ENCODE measurements at places on chromosomes 7 and 10.

DNA sequence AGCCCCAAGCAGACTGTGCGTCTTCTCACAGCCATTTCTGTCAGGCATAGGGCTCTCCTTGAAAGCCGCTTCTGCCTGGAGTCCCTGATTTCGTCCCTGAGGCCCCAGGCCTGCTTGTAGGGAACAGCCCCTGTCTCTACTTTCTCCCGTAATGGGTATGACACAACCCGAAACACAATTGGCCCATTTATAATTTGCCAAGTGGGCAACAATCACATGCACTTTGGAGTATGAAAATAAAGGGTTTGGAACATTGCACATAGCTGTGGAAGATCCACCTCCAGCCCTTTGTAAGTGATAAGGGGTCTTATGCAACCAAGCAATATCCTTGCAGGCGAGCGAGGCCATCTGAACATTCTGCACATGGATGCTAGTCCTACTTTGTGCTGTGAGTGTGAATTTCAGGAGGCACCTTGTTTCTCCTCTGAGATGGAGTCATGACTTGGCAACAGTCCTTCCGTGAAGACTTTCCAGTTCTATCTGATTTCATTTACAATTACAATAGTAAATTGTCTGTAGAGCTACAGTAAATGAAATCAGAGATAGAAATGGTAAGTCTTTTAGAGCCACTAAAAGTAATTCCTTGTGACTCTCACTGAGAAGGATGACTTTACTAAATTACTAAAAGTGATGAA, 141.5 kb downstream of the CUBN start:
- no peak for DNase-seq

DNA sequence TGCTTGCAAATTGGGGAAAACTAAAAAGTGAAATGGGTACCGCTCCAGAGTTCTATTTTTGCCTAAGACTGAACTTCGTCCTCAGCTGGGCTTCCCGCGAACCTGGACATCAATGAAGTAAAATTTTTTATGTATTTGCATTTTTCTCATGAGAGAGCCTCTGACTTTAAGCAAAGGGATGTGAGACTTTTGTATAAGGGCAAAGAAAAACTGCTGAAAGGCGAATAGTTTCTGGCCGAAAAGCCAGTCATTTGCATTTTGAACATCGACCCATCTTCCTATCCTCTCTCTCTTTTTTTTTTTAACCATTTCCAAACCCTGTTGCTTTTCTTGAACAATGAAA, 573 bp downstream of the PMPCB start:
- no peak for DNase-seq

DNA sequence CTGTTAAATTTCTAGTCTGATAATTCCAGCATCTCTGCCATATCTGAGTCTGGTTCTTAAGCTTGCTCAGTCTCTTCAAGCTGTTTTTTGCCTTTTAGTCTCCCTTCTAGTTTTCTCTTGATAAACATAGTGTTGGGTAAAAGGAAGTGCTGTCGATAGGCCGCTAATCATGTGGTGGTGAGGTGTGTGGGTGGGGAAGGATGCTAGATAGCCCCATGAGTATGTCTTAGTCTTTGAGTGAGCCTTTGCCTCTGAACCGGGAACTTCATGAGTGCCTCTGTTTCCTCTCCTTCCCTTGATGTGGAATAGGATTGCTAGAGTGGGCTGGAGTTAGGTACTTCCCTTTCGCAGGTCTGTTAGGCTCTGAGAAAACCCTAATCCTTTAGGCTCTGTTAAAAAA, 441.8 kb downstream of the INHBA start:
- no peak for DNase-seq

GRCh38 chr7:120949998-120950538, 509 bp upstream of the ING3 start:
- no peak for DNase-seq

DNA sequence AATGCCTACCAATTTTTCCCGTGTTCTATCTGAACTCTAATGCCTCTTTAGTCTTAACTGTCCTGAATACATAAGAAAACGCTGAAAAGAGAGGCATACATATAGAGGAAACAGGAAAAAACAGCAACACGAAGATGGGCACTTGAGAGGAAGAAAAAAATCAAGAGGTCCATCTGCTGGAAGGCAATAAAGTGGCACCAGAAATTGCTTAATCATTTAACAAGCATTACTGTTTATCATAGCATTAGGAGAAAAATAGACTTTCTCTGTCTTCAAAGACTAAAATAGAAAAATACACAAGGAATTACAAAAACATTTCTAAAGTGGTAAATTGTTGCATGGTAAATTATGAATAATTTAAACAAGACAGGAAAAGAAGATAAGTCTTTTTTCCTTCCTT, 35.0 kb downstream of the NSUN6 start:
- DNase-seq = no peak

DNA sequence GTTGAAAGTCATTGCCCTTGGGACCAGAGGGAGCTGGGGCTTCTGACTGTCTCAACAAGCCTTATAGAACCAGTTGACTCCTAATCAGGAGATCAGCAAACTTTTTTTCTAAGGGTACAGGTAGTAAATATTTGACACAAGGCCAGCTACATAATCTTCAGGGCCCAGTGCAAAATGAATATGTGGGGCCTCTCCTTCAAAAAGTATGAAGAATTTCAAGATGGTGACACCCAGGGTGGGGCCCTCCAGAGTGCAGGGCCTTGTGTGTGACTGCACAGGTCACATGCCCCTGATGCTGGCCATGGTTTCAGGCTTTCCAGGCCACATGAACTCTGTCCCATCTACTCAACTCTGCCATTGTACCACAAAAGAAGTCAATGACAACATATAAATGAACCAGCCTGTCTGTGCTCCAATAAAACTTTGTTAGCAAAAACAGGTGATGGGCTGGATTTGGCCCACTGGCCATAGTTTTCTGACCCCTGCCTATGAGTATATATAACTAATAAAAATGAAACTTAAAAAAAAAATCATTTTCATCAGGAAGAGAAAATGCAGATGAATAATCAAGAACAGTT, 6.1 kb downstream of the MMRN2 start:
- DNase-seq = no peak

DNA sequence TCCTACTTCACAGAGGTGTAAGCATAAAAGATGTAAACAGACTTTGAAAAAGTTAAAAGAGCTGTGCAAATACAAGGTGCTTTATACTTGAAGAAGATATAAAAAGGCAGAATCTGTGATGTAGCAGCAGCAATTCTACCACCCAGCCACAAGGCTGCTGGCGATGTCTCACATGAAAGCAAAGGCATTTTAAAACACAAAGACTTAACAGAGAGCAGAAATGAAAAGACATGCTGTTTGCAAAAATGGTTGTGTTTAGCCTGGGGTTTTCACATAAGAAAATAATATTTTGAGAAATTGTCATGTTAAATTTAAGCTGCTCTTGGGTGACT, 85.5 kb upstream of the ZNF800 start:
- no peak for DNase-seq

- no peak for DNase-seq
Observed at GRCh38 chr7:26560526-26561256, 269.0 kb downstream of the SNX10 start.
